ENCODE measurements at places on chromosomes 6 and 20.
A peak's percentile ranks its signal among the peaks of the same experiment; 100 is the strongest.

DNA sequence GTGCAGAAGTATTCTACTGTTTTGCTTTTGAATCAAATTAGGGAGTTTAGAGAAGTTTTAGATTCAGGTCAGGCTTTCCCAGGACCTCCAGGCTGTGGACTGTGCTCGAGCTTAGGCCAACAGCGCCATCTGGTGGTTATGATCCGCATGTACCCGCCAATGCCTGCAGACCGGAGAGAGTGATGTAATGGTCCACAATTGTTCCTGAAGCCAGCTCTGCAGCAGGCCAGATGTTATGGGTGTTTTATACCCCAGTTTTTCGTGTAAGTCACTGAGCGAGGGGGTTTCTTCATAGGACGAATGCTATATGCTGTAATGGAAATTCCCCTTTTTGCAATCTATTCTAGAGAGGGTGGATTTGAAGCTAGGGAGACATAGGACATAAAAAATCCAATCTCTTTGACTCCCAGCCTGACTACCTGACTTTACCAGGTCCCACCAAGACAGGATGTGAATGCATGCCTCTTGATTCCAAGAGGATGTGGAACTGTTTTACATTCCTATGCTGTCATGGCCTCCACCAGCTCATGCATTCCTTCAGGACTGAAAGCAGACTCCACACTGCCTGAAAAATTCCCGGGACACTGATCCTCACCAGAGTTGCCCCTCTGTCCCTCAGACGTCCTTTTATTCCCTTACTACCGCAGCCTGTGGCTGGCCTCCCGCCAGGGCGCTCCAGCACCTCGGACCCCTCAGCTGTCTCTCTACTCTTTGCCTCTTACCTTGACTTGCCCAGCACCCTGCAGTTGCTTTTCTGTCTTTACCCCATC, 41.2 kb upstream of the LY86 start:
- peak; percentile 90 for DNase-seq

DNA sequence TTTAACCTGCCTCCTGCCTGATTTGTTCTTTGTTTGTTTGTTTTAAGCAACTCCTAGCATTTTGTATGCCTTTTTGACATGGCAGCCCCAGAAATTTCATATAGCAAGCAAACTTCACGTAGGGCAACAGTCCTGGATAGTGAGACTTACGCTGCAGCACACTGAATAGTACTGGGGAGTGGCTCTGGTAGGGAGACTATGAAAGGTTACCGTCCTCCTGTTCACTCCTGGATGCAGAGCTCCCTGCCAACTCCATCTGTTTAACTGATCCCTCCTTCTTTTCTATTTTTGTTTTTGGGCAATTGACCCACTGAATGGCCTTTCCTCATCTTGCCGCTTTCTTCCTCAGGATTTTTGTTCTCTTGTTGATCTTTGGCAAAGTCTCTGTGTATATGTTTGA, 44.5 kb upstream of the BMP6 start:
- no peak for DNase-seq

GRCh38 chr6:674956-675355, 18.0 kb downstream of the EXOC2 start:
- no peak for DNase-seq

GRCh38 chr20:62047666-62048345, 17.9 kb downstream of the TAF4 start:
- DNase-seq = no peak

- no peak for DNase-seq
Measured at GRCh38 chr6:23316931-23317330, 747.6 kb downstream of the HDGFL1 start.

GRCh38 chr6:147126618-147127022, 77.6 kb upstream of the STXBP5 start:
- DNase-seq = no peak

DNA sequence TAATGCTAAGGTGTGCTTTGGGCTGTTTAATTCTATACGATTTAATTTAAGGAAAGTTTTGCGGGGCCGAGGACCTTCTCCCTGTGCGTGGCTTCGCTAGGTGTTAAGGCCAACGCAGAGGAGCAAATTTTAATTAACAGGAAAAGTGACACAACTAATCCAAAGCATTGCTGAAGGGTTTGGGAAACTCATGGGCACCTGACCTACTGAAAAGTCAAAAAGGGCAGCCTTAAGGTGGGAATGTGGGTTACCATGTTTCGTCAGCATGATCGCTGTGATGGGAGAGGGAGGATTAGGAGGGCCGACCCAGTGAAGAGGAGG, 415 bp upstream of the CUL9 start:
- no peak for DNase-seq

DNA sequence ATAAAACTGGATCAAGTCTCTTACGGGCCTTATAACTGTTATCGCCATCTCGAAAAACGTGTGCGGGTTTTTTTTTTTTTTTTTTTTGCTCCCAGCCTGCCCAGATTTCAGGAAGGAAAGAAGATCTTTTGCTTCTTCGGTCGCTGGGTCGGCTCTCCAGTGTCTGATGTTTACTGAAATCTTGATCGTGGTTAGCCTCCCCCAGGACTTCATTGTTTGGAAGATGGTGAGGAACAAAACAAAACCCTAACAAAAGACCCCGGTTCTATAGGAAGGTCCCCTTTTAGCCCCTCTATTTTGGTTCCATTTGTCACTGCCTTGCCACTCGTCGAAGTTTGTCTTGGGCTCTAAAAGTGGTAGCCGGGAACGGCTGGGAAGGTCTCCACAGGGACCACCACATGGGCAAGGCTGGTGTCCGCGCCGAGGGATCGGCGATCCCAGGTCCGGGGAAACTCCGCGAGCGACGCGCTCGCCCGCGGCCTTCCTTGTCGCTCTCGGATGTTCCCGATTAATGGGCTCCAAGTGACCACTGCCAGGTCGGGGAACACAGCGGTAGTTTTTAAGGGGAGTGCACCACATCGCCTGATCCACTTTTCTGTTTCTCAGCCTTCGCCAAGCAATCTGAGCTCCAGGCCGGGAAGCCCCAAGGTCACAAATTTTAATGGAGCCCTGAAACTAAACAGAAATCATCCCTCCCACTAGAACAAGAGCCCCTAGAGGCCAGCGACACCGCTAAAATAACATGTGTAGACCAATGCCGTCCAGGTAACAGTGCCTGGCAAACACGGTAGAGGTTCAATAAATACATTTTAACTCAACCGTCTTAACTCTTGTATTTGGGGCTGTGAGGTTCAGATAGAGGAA, 27.0 kb downstream of the TRIM27 start:
- DNase-seq = no peak

Data from 8988T (cell line).